ENCODE measurements at places on chromosomes 2 and 18.

GRCh38 chr2:824524-824923 lies 126.1 kb upstream of the SNTG2 start:
- no peaks in the 10 kb centered on the region for H3K4me1 ChIP-seq
- no peaks in the 10 kb centered on the region for H3K27me3 ChIP-seq

GRCh38 chr2:158473719-158474392 lies 17.1 kb downstream of the PKP4 start:
- H3K4me1 ChIP-seq, result peaks cover 3% of the 10 kb centered on the region
- H3K27me3 ChIP-seq, result no peaks in the 10 kb centered on the region
- H3K36me3 ChIP-seq, result no peaks in the 10 kb centered on the region
- DNase-seq, result no peak
- H3K4me3 ChIP-seq, result no peak overlapping the region

GRCh38 chr18:11851146-11851805 lies at the start of gene CHMP1B:
Gene CHMP1B, plus strand, starts transcription at chr18:11851413. Its CDS starts 99 bp downstream, at chr18:11851512.
- peaks cover 26% of the 10 kb centered on the region for H3K36me3 ChIP-seq
- peak within 1 kb of the TSS; percentile 100 for H3K4me3 ChIP-seq
- DNase-seq, result peak; percentile 98
- H3K4me1 ChIP-seq, result peaks cover 52% of the 10 kb centered on the region
- no peaks in the 10 kb centered on the region for H3K27me3 ChIP-seq
- H3K27ac ChIP-seq, result peak within 1 kb of the TSS; percentile 99

DNA sequence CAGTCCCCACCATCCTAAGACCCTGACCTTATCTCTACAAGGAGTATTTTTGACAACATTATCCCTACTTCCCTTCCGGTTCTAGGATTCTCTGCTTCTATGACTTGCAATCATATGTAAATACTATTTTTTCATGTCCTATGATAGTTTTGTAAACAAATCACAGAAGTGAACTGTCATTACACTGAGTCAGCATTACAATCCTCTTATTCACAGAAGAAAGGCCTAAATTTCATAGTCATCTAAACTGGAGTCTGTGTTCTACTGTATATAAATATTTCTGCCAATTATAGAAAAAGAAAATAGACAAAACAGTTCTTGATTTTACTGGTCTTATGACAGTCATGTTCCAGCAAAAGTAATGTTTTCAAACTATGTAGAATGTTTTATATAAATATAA lies 265.1 kb downstream of the NCKAP5 start:
- no peaks in the 10 kb centered on the region for H3K27me3 ChIP-seq
- no peak overlapping the region for H3K4me3 ChIP-seq
- no peak for DNase-seq
- no peaks in the 10 kb centered on the region for H3K4me1 ChIP-seq
- no peak overlapping the region for H3K27ac ChIP-seq

DNA sequence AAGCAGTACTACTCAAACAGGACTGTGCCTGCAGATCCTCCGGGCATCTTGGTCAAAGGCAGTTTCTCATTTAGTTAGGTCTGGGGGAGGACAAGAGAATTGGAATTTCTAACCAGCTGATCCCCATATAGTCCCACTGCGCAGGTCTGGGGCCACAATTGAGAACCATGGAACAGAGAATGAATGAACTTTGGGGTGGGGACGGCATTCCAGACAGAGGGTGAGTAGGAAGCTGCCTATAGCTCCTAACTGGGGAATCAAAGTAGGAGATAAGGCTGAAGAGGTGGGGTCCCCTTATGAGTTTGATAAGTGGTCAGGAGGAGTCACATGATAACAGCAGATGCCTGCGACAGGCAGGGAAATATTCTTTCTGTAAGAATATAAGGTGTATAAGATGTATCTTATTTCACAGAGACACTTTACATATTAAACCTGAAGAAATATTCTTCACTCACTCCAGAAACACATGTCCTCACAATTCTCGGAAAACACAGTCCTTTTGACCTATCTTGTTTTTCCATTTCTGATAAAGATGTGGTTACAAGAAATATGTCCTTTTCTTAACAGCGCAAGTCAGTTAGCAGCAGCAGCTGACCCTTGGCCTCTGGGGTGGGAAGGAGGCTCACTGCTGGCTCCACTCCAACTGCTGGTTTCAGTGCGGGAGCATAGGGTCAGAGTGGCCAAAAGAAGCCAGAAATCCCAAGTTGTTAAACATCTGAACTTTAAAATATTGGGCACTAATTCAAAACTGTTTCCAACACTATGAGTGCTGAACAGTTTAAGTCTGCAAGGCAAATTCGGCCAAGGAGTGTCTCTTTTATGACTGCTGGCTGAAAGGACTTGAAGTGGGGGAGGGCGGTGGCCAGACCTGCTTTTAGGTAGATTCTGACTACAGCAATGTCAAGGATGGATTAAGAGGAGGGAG lies 12.6 kb upstream of the TMEM214 start:
- DNase-seq, result no peak
- H3K36me3 ChIP-seq, result no peaks in the 10 kb centered on the region
- no peaks in the 10 kb centered on the region for H3K27me3 ChIP-seq
- H3K27ac ChIP-seq, result no peak overlapping the region
- no peaks in the 10 kb centered on the region for H3K4me1 ChIP-seq
